Heart right ventricle (tissue), 16 donors: ENCODE measurements at places on chromosomes 5 and 9. TPM values are rescaled to one million over a fixed set of nuclear protein-coding genes. Genes with fewer than 3 reads are reported as not detected.

Gene CCL27
- total RNA-seq, result not detected

Gene ADGRD2
- not detected for total RNA-seq

Gene NAIP
- 24.4 TPM for total RNA-seq

Gene PRRX2
- 1.1 TPM for total RNA-seq

Gene CHMP5
- total RNA-seq, result 57.2 TPM

Gene HACD4
- 1.4 TPM for total RNA-seq

Gene DNM1
- 7.3 TPM for total RNA-seq

Gene PCDHGA10
- 6.7 TPM for total RNA-seq

Gene SH3PXD2B
- 5.3 TPM for total RNA-seq

Gene SPATA31C1
- total RNA-seq, result not detected

Gene NUTM2F
- total RNA-seq, result not detected

Gene ACOT12
- total RNA-seq, result not detected

Gene IL4
- total RNA-seq, result not detected
